MG63 (cell line): ENCODE measurements at places on chromosomes 13 and 19. TPM values are rescaled to one million over a fixed set of nuclear protein-coding genes. Genes with fewer than 3 reads are reported as not detected.

RGL3 gene
- 0.10 TPM in 1 of 2 replicates, not detected in the other for total RNA-seq

KIR3DL2 gene
- not detected in 2 replicates for total RNA-seq

PEG3 gene
- not detected in 2 replicates for total RNA-seq

MICOS13 gene
- total RNA-seq: 21.8 and 75.4 TPM in 2 replicates

HIF3A gene
- total RNA-seq: not detected in 2 replicates

DNA sequence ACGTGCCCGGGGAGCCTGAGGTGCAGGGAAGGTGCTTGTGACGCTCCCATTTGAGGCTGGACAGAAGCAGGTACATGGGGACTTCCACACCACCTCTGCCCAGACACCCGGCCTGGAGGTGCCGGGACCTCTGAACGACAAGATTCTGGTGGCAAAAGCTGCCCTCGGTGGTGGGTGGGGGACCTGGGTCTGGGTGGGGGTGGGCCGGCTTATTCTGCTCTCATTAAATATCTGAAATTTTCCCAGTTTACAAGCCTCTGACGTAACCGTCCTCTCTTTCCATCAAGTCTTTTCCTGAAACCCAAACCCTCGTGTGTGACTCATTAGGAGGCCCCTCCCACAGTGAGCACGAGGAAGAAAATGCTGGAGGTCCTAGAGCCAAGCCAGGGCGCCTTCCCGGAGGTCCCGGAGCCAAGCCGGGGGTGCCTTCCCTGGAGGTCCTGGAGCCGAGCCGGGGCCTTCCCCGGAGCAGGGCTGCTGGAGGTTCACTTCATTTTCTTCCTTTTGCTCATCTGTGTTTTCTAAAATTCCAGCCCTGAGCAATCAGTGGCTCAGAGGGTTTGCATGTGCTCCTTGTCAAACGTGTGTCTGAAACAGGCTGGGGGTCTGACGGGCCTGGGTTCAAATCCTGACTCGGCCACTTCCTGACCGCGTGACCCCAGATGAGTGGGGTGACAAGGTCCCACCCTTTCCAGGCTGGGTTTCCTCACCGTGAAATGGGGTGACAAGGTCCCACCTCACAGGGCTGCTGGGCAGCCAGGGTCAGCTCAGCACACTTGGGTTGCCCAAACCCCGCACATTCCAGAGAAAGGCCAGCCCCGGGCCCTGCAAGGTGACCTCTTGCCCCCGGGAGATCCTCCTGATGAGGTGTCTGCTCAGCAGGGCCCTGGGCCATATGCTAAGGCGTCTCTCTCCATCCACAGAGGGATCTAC lies 10.0 kb downstream of the CFD start:
- DNase-seq: peak; percentile 79

- peak; percentile 52 for DNase-seq
Measured at GRCh38 chr13:91398413-91399188, at the start of gene GPC5. Gene GPC5 (plus strand): TSS chr13:91398621.

GRCh38 chr19:49468746-49469447 lies 5.1 kb upstream of the FLT3LG start:
- DNase-seq: no peak

DNA sequence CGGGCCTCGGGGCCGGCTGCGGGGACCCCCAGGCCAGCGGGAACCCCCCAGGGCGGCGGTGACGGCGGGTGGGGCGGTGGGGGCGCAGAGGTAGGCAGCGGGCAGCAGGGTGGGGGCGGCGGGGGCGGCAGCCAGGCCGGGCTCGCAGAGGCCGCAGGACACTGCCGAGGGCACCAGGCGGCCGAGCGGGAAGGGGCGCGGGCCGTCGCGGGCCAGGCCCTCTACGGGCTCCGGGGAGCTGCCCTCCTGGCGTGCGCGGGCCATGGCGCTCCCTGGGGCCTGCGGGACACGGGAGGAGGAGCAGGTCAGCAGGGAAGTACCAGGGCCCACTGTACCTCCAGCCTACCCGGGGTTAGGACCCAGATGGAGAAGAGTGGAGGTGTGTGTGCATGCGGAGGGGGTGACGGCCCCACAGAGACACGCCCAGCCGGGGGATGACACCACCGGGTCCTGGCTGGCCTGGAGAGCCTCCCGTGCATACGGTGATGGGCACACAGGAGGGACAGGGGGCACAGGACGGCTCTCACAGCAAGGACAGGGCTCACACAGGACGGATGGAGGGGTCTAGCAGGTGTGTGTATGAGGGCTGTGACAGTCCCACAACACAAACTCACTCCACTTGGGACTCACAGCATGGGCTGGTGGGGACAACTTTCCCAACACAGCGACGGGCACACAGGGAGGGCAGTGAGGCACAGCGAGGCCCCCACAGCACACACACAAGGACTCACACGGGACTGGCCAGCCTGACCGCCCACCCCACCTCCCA lies 2.6 kb downstream of the BBC3 start:
- peak; percentile 71 for DNase-seq

DNA sequence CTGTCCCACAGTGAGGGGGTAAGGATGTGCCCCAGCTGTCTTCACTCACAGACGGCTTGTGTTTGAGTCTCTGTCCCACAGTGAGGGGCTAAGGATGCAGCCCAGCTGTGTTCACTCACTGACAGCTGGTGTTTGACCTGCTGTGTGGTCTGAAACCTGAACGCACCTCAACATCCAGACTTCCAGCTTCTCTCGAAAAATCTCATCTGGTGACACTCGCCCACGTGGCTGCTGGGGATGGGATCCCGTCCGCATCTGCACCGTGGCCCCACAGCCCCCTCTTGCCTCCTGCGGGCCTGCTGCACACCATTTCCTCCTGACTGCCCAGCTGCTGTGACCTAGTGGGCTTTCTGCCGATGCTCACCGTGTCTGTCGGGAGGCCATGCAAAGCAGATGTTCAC lies 27.3 kb downstream of the CHAF1A start:
- no peak for DNase-seq

GRCh38 chr13:42036711-42037110 lies 11.7 kb upstream of the DGKH start:
- DNase-seq: no peak

DNA sequence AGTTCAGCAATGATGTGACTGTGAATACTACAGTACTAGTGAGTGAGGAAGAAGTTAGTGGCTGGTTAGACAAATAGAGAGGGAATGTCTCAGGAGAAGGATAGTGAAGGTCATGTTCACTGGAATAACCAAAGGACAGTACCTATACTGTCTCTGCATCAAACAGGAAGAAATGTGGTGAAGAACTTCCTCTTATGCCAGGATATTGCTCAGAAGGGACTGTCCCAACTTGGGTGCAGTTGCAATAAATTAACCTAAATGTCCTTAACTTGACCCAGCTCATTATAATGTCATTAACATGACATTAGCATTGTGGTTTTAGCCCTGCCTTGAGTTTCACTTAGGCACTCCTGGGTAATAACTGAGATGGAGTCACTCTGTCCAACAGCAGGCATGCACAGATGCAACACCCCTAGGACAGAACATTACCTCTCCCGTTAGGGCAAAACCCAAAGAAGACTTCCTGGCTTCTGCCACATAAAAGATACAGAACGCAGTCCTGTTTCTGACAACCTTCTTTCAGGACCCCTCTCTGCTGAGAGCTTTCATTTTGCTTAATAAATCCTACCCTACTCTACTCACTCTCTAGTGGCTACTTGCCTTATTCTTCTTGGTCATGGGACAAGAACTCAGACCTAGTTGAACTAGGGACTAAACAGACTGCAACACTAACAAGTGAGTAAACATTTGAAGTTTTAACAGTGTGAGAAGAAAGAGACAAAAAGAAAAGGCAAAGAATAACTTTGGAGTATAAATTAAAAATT lies 1591.6 kb upstream of the MIR17HG start:
- no peak for DNase-seq

DNA sequence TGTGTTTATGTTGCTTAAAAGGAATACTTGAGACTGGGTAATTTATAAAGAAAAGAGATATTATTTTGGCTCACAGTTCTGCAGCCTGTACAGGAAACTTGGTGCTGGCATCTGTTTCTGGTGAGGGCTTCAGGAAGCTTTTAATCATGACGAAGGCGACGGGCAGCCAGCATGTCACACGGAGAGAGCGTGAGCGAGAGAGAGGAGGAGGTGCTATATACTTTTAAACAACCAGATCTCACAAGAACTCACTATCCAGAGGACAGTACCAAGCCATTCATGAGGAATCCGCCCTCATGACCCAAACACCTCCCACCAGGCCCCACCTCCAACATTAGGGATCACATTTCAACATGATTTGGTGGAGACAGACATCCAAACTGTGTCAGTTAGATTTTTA lies 163.4 kb upstream of the TSC22D1 start:
- no peak for DNase-seq

DNA sequence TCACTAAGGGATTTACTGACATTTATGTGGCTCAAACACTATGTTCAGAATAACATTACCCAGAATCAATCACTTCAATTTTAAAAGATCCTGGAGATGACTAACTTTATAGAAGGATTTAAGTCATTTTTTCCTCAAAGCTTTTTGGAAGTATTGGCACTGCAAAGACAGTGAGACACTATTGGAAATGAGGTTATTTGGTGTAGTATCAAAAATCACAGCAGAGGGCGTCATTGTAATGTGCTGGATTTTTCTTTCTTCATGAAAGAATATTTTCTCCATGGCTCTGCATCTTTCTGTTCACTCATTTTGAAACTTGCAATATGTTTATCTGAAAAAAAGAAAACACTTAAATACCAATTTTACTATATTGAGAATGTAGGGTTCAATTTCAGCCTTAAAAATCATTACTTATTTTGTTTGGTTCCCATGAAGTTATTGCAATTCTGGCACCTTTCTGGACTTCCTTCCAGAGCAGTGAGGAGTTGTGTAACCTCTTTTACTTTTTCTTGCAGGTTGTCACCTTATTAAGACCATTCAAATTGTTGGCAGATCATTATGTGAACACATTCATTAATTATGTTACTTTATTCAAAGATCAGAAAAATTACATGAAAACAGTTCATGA lies 3.7 kb upstream of the CSNK1A1L start:
- no peak for DNase-seq

- peak; percentile 84 for DNase-seq
Measured at GRCh38 chr13:34357435-34358232, 539.7 kb downstream of the RFC3 start.

- no peak for DNase-seq
Measured at GRCh38 chr13:27526516-27526915, 76.2 kb upstream of the MTIF3 start.

DNA sequence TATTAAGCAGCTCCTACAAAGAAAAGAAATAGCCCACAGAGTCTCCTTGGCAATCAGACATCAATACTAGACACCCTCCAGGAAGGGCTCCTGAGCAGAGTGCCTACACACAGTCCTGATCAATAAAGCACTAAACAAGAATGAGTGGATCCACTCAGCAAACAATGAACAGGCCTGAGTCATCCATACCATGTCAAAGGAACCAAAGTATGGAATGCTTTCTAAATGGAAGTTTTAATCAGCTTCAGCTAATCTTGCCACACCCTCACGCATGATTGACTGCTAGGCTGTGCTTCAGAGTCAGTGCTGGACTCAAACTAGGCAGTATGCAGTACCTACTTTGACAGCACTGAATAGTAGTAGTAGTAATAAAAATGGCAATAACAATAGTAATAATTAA lies 392.7 kb upstream of the HTR2A start:
- no peak for DNase-seq

DNA sequence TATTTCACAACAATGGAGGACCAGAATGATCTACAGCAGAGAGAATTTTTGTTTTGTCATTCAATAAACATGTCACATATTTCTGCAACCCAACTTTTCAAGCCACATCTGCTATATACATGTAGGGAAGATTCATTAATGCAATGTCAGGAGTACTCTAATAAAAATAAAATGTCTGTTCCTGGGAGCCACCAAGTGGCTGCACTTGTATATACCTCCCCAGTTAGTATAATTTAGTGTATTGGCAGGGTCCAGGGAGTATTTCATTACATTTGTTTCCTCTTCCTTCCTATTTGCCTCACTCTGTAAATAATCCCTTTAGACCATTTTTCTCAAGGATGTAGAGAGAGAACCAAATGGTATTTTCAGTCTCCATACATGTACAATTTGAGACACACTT lies 1169.0 kb downstream of the DIAPH3 start:
- DNase-seq: no peak

- no peak for DNase-seq
Measured at GRCh38 chr13:105177265-105177900, 1358.1 kb downstream of the EFNB2 start.

- no peak for DNase-seq
Measured at GRCh38 chr13:82070416-82070815, 1729.5 kb upstream of the SPRY2 start.

GRCh38 chr19:2048104-2048958 lies 2.7 kb downstream of the MKNK2 start:
- no peak for DNase-seq

GRCh38 chr13:75308222-75308621 lies 173.7 kb downstream of the TBC1D4 start:
- DNase-seq: no peak

DNA sequence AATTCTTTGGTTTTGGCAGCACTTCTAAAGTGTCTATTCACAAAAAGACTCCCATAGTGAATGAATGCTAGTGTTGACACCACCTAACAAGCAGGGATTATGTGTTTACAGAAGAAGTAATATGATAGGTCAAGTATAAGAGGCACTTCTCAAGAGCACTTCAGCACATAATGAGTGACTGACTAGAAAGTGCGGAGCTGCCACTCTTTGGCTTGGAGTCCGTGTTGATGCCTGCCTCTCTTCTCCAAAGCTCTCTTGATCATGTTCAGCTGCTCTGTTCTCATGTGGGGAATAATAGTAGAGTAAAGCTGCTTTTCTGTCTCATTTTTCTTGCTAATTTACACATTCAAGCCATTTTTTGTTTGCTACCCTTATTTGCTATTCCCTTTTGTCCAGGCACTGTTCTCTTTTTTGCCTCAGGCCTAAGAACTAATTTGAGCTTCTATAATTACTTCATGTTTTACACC lies 22.7 kb upstream of the MAB21L1 start:
- DNase-seq: no peak
